ENCODE measurements at places on chromosomes 7 and 10. TPM values are rescaled to one million over a fixed set of nuclear protein-coding genes. Genes with fewer than 3 reads are reported as not detected.

The GNAT3 gene
- total RNA-seq: not detected

The CALML5 gene
- not detected for total RNA-seq

The EPHB6 gene
- total RNA-seq: 2.3 TPM

The SKAP2 gene
- 26.8 TPM for total RNA-seq

The ACTR3C gene
- 7.2 TPM for total RNA-seq

Measured in natural killer cell (primary cell).